Mesenchymal stem cell (in vitro differentiated cells and primary cell): ENCODE measurements at places on chromosomes 7 and 10.
A peak's percentile ranks its signal among the peaks of the same experiment; 100 is the strongest.

DNA sequence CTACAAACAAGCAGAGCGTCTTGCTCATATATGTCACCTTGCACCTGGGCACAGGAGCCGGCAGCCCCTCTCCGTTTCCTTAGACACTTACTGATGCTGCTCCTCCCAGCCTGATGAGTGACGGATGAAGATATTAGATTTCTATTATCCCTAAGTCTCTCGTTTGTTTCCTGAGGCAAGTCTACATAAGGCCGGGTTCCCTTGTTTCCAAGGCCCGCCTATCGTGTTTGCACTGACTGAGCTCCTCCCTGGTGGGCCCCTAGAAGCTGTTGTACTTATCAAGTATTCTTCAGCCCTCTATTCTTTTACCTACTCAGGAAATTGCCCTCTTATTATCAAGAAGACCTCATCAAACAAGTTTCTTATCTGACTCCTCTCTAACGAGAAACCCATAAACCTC lies 18.5 kb downstream of the SH3PXD2A start:
- peaks cover 3% of the 10 kb centered on the region for H3K4me1 ChIP-seq
- H3K36me3 ChIP-seq = no peaks in the 10 kb centered on the region
- DNase-seq = no peak
- no peak overlapping the region for H3K4me3 ChIP-seq
- no peak overlapping the region for H3K27ac ChIP-seq
- no peaks in the 10 kb centered on the region for H3K27me3 ChIP-seq

GRCh38 chr7:139771001-139771956 lies 6.5 kb downstream of the HIPK2 start:
- DNase-seq = peak; percentile 91
- peak overlapping the region; percentile 62 for H3K27ac ChIP-seq
- H3K36me3 ChIP-seq = peaks cover 10% of the 10 kb centered on the region
- H3K4me1 ChIP-seq = peaks cover 24% of the 10 kb centered on the region
- no peak overlapping the region for H3K4me3 ChIP-seq

- no peak overlapping the region for H3K4me3 ChIP-seq
- no peaks in the 10 kb centered on the region for H3K27me3 ChIP-seq
- H3K4me1 ChIP-seq = no peaks in the 10 kb centered on the region
- DNase-seq = no peak
- no peaks in the 10 kb centered on the region for H3K36me3 ChIP-seq
These were observed 487.1 kb downstream of the ATRNL1 start for GRCh38 chr10:115580239-115580638.

DNA sequence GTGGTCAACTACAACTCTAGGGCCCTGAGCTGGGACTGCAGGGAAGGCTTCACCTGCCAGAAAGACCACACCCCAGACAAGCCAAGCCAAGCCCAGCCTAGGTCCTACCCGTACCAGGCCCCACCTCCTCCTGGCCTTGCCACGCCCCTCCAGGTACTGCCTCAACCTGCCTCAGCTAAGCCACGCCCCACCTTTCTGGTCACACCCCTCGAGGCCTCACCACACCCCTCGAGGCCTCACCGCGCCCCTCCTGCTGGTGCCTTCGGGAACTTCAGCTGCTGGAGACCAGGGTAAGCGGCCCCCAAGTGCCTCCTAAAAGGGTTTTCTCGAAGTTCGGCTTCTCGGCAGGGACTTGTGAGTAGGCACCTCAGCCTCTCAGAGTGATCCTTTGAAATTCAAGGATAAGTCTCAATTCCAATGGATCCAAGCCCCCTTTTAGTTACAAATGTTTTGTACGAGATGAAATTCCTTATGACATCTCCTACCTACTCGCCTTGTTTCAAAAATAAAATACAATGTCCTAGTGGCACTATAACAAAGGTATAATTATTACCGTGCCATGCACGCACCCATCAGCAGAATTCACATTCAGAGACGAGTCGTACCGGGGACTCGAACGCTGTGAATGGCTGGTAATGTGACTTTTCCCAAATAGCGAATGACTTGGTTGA lies 171.2 kb downstream of the ARHGAP21 start:
- H3K27me3 ChIP-seq = peaks cover 19% of the 10 kb centered on the region
- peaks cover 4% of the 10 kb centered on the region for H3K36me3 ChIP-seq
- H3K27ac ChIP-seq = no peak overlapping the region

- H3K36me3 ChIP-seq = no peaks in the 10 kb centered on the region
- no peak for DNase-seq
- no peak overlapping the region for H3K4me3 ChIP-seq
- no peaks in the 10 kb centered on the region for H3K27me3 ChIP-seq
These were observed 23.7 kb downstream of the XPNPEP1 start for GRCh38 chr10:109899356-109900331.

DNA sequence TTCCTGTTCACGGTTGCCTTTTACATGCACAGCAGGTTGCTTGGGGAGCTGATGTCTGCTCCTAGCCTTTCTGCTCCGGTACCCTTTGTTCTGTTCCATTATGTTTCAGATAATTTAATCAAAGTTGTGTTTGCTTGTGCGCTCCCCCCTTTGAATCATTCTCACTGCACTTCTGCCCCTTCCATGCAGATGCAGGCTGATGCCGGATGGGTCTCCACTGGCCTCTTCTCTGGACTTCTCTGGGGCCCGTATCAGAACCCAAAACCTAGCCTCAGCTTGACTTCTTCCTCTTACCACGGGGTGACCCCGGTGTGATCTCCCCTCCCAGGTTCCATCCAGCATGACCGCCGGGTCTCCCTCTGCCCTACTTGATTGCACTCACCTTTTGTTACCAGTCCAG lies 272.0 kb downstream of the DPP6 start:
- no peaks in the 10 kb centered on the region for H3K36me3 ChIP-seq
- H3K27me3 ChIP-seq = no peaks in the 10 kb centered on the region
- no peaks in the 10 kb centered on the region for H3K4me1 ChIP-seq
- no peak overlapping the region for H3K27ac ChIP-seq
- DNase-seq = no peak
- no peak overlapping the region for H3K4me3 ChIP-seq

DNA sequence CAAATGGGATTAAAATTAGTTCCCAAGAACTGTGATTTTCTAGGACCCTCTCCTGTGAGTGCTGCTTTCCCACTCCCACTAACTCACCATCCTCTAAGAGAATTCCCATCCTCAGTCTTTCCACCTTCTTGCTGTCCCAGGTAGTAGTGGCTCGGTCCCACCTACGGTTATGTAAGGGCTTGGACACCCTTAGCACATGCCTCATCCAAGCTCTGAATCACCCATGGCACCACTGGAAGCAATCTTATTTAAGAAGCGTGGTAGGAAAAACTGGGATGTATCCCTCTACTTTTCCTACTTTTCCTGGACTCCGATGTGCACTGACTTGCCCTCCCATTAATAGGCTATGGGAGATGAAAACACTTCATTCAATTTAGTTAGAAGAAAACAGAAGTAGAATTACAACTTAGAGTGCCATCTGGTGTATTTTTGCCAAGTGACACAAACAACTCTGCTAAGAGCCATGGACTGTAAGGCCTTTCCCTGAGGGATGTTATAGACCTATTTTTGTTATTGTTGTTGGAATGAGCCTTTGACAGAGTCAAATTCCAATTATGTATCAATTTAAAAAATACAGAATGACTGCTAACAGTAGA lies 13.7 kb upstream of the ANKRD22 start:
- H3K27me3 ChIP-seq = no peaks in the 10 kb centered on the region
- no peak overlapping the region for H3K27ac ChIP-seq
- no peaks in the 10 kb centered on the region for H3K36me3 ChIP-seq
- no peak overlapping the region for H3K4me3 ChIP-seq

DNA sequence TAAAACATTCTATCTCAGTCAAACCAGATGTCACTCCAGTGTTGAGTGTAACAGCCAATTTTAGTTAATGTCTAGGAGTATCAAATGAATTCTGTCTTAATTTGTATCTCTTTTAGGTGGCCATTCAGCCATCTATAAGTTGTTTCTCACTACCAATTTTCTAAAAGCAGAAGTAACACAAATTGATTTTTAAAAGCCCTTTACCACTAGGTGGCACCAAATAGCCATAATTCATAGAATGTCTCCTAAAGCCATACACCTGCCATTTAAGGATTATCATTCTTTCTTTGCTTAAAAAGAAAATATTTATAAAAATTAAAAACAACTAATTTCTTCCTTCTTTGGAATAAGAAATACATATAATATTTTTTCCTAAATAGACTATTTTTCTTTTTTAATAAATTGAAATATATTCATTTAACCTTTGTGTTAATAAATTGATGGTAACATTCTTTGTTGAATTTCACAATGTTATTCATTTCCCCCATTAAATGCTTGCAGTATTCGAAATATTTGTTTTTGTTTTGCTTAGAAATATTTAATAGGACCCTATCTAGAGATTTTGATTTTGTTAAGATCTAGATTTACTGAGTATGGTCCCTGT lies 107.8 kb upstream of the PPP1R3A start:
- H3K4me1 ChIP-seq = no peaks in the 10 kb centered on the region
- no peaks in the 10 kb centered on the region for H3K27me3 ChIP-seq
- no peak overlapping the region for H3K27ac ChIP-seq
- no peak overlapping the region for H3K4me3 ChIP-seq
- no peaks in the 10 kb centered on the region for H3K36me3 ChIP-seq

GRCh38 chr10:11167233-11167966 lies 149.7 kb downstream of the CELF2 start:
- H3K4me1 ChIP-seq = peaks cover 10% of the 10 kb centered on the region
- H3K36me3 ChIP-seq = no peaks in the 10 kb centered on the region
- no peak overlapping the region for H3K27ac ChIP-seq
- no peaks in the 10 kb centered on the region for H3K27me3 ChIP-seq

- no peak overlapping the region for H3K27ac ChIP-seq
- no peaks in the 10 kb centered on the region for H3K36me3 ChIP-seq
- no peaks in the 10 kb centered on the region for H3K4me1 ChIP-seq
- H3K4me3 ChIP-seq = no peak overlapping the region
- peaks cover 3% of the 10 kb centered on the region for H3K27me3 ChIP-seq
These were observed 56.4 kb upstream of the NPS start for GRCh38 chr10:127492607-127493250.
